Activated CD4-positive, alpha-beta memory T cell treated with anti-CD3 and anti-CD28 coated beads, Interleukin-2, amount 10 ng/mL, durations not matched to agents 7 days and 5 days (primary cell): ENCODE measurements at places on chromosomes 7 and 10.

GRCh38 chr10:95864906-95865813 lies 42.6 kb upstream of the CC2D2B start:
- DNase-seq = peak; percentile 62

DNA sequence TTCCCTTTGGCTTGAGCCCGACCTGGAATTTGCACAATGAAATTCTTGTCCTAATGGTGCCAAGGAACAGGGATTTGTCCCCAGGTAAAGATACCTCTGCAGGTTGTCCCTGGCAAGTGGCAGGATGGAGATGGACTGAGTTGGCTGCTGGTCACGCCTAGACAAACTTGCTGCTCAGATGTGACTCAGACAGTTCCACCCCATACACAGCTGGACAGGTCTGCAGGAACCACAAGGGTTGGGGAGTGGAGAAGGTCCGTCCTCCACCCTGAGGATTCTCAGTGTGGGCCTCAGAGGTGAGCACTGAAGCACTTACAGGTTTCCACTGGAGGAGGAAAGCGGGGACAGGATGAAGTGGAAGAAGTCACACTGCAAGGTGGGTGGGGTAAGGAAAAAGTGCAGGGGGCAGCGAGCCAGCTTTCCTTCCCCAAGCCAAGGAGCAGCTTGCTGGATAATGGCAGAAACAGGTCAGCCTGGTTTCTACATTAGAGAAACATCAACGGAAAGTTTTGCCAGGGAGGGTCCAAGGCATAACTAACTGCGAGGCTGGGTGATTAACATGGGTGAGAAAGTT lies 20.5 kb downstream of the ITPRIP start:
- no peak for DNase-seq

DNA sequence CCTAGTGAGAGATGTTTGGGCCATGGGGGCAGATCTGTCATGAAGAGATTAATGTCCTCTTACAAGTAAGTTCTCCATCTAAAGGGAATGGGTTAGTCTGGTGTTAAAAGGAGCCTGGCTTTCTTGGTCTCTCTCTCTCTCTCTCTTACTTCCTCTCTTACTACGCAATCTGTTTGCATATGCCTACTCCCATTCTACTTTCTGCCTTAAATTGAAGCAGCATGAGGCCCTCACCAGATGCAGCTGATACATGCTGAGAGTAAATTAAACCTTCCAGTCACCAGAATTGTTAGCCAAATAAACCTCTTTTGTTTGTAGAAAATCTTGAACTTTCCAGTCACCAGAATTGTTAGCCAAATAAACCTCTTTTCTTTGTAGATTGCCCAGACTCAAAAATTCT lies 884.1 kb downstream of the NRG3 start:
- no peak for DNase-seq

DNA sequence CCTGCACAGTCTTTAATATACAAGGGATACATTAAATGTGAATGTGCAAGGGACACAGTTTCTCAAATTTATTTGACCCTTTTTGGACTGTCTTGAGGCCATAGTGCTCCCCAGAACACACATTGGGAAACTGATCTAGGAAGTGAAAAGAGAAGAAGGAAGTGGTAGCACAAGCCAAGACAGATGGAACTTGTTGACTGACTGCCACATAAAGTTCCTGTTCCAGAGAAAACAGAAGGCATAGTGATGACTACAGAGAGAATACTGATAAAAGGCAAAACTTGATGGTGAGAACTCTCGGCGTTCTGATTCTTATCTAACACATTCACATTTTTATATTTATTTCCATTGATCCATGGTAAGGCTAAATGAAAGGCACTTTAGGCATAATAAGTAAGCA lies 1216.4 kb downstream of the CNTNAP2 start:
- no peak for DNase-seq

DNA sequence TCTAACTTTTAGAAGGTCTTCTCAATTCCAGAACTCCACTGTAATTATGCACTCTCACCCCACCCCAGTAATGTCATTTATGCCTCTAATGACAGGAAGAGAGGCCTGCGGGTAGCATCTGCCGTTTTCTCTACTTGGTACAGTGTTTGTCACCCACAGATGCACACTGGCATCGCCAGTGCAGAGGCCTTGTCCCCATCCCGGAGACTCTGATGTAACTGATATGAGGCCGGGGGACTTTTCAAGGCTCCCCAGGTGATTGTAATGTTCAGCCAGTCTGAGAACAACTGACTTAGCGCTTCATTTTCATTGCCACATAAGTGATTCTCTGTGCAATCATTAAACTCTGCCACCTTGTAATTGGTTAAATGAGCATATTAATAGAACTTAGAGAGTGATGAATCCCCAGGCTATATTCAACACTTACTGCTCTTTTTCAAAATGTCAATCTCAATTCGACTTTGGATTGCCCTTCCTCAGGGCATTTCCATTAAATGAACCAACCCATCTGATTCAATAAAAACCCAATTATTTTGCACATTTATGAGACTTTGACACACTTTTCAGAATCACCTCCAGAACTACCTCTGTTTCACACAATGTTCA lies 113.2 kb downstream of the HERPUD2 start:
- DNase-seq = no peak

DNA sequence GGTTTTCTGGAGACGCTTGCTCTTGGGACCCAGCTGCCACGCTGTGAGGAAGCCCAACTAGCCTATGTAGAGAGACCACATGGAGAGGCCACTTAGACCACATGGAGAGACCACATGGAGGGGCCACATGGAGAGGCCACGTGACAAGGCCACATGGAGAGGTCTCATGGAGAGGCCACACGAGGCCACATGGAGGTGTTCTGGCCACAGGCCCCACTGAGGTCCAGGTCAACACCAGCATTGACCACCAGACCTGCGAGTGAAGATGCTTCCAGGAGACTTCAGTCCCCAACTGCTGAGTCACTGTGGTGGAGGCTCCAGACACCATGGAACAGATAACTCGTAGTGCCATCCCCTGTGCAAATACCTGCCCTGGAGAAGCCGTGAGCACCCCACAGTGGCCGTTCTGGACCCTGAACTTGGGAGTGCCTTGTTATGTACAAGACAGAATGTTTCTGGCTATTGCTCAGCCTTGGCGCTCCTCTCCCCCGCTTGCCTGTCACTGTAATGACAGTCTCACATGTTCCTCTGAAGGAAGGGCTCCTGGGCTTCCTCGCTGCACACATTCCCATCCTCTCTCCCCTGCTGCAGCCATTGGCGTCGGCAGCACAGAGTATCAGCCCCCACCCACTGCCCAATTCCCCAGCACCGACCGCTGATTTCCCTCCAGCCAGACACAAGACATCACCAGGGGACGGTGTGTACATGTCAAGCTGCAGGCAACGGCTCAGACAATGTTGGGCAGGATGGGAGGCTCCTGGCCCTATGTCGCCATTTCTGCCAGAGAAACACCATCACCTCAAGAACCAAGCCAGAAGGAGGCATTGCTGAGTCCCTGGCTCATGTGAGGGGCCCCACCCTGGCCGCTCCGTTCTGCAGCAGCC lies 49.0 kb upstream of the TNRC18 start:
- no peak for DNase-seq

GRCh38 chr7:133310232-133310862 lies 57.5 kb downstream of the EXOC4 start:
- no peak for DNase-seq

- DNase-seq = no peak
These were observed 817.6 kb downstream of the TNS3 start for GRCh38 chr7:46764100-46764936.

DNA sequence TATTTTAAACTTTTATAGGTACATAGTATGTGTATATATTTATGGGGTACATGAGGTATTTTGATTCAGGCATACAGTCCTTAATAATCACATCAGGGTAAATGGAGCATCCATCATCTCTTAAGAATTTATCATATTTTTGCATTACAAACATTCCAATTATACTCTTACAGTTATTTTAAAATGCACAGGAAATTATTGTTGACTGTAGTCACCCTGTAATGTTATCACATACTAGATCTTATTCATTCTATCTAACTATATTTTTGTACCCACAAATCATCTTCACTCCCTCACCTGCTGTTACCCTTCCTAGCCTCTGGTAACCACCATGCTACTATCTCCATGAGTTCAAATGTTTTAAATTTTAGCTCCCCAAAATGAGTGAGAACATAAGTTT lies 56.3 kb upstream of the FAM3C start:
- DNase-seq = no peak

DNA sequence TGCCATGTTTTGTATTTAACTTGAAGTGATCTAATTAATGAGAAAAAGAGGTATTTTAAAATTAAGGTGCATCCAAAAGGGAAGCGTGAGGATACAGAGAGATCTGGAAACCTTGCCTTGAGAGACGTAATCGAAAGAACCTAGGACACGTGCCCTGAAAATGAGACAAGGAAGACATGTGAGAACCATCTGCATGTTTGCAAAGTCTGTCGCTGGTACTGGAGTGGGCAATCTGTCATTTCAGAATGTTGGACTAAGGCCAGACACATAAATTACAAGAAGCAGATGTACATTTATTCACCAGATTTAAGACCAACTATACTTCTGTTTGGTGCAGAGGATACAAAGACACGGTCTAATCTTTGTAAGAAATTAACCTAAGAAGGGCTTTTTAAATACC lies 9.2 kb downstream of the AGR2 start:
- DNase-seq = no peak

DNA sequence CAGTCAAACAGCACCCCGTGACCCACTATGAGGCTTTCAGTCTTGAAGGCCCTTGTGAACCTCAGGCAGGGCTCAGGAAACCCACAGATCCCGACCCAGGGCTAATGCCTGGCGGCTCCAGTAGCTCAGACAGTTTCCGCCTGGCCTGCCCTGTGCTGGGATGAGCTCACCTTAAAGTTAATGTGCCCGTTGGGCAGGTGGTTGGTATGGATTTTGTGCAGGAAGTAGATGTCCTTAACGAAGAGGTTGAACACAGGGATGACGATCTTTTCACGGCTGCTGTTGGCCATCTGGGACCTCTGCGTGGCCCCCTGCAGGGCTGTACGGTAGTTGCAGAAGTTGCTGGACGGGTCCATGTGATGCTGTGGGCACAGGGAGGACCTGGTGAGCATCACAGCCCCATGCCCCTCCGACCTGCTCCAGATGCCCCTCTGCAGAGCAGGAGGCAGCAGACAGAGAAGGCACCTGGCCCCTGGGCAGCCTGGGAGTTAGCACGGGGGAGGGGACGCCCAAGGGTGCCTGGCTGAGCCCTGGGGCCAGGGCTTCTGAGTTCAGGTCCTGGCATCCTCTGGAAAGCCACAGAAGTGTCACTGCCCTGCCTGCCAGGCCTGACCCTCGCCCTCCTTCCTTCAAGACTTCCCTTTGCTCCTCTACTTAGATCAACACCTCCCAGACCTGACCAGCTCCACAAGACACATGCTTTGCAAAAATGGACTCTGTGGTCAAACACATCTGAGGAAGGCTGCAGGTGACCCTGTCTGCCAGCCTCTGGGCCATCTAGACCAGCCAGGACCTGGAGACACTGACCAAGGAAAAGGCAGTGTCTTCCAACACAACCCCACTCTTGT lies 59.8 kb downstream of the CSGALNACT2 start:
- DNase-seq = peak; percentile 33

- DNase-seq = no peak
These were observed 5.6 kb downstream of the DPYSL4 start for GRCh38 chr10:132192076-132192975.

GRCh38 chr10:1550616-1551015 lies 186.7 kb downstream of the ADARB2 start:
- DNase-seq = no peak

DNA sequence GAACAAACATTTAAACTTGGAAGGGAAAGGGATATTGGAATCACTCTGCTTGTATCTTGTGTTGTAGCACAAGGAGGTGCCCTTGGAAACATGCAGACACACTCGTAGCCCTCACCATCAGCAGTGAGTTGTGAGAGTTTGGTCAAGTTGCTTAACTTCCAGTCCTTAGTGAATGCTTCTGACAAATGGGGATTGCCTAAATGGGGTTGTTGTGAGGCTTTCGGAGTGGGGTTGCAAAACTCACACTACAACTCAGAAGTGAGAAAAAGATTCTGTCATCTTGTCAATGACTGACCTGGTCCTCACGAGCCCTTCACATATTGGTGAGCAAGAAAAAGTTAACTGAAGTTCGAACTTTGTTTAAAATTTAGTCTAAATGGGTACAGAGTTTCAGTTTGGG lies 29.0 kb upstream of the GSDME start:
- no peak for DNase-seq

DNA sequence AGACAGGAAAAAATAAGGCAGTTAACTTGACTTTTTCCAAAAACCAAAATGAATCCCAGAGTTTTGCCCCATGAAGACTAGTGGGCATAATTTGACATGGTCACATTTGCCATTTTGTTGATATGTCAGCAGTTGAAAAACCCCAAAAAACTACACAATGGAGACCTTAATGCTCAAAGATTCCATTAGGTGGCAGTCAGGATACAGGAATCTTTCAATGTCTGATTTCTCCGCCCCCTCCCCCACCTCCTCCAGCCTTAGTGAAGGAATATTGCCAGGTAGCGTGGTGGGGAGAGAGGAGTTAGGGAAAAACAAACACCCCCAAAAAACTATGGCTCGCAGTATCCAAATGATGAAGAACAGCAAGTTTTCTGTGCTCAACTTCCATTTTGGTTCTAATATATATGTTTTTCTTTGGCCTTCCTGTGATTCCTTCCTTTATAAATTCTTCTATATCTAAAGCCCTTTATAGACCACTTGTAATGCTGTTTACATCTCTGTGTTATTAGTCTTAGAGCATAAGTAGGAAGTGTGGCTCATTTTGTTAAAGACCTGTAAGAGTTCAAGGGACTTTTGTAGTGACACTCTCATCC lies 6.7 kb upstream of the SMNDC1 start:
- peak; percentile 50 for DNase-seq

- no peak for DNase-seq
These were observed 195.3 kb downstream of the ARL4A start for GRCh38 chr7:12882710-12883109.

DNA sequence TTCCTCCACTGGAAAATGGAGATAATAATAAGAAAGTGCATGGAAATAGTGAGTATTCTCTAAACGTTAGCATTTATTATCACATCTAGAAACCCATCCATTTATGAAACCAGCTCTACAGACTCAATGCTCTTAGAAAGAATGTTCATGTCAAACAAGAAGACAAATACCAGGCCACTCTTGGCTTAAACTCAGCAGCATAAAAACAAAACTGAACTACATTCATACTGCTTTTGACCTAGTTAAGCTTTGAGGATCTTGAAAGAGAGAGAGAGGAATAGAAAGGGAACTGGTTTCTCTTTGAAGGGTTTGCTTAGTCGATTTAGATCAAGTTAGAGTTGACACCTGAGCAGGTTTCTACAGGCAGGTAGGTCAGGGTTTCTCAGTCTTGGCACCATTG lies 332.9 kb upstream of the PRKCQ start:
- DNase-seq = no peak

DNA sequence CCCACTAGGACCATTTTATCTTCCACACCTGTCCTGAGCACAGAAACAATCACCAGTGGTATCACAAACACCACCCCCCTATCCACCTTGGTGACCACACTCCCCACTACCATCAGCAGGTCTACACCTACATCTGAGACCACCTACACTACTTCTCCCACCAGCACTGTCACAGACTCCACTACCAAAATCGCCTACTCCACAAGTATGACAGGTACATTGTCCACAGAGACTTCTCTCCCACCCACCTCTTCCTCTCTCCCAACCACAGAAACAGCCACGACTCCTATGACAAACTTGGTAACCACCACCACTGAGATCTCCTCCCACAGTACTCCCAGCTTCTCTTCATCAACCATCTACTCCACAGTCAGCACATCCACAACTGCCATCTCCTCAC lies 3.3 kb downstream of the MUC3A start:
- no peak for DNase-seq
